ENCODE measurements at places on chromosomes 6 and 20.
A peak's percentile ranks its signal among the peaks of the same experiment; 100 is the strongest.

GRCh38 chr6:127289934-127290333 is 23.3 kb downstream of the RNF146 start:
- no peak for DNase-seq

- DNase-seq: no peak
Observed at GRCh38 chr6:149140910-149141290, 176.6 kb upstream of the TAB2 start.

- peak; percentile 17 for DNase-seq
Observed at GRCh38 chr6:167956983-167957492, 40.4 kb upstream of the KIF25 start.

DNA sequence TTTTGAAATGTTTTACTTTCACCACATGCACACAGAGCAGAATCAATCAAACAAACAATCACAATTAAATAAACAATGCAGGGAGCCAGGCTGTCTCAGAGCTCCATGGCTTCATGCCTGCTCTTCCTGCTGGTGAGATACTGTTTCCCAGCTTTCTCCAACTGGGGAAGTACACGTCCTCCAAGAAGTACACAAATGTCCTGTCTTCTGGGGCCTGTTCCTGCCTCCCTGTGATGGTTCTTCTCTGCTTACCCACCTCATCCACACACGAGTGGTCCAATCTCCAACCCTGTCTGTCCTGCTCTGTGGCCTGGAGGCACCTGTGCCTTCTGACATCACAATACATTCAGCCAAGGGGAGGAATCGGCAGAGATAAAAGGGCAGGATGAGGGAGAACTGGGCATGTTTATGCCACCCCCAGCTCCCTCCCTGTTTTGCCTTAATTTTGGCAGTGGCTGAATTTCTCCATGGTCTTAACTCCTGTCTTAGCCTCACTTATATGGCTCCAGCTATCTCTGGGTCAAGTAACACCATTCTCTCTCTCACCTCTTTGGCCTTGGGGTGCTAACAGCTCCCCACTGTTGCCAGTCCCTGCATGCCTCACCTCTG is 25.3 kb upstream of the TTPAL start:
- DNase-seq: no peak

DNA sequence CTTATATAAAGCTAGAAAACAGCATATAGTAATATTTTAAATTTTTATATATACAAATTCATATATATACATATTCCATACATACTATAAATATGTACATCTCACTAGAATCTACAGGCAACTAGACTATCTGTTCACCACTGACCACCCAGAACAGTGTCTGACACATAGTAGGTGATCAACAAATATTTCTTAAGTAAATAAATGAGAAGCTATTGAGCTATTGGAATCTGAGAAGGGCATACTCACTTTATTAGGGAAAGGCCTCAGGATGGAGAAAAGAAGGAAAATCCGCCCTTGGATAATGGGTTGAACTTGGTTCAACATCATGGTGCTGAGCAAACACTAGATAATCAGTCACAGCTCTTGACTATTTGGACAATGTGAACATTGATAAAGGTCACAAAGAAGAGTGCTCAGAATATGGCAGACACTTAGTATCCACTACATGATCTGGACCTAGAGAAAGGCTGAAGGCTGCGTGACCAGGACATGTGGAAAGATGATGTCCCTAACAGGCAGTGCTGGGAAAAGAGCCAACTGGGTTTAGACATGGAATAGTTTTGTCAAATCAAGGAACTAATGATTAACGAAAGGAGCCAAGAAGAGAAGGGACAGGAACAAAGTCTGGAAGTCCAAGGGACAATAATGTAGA is 186.1 kb downstream of the TASP1 start:
- DNase-seq: no peak

- peak; percentile 73 for DNase-seq
Observed at GRCh38 chr6:80605165-80605989, 498.9 kb downstream of the BCKDHB start.

GRCh38 chr6:113184291-113184690 is 672.9 kb upstream of the MARCKS start:
- DNase-seq: peak; percentile 92

- no peak for DNase-seq
Observed at GRCh38 chr6:161033667-161034066, 42.1 kb downstream of the MAP3K4 start.

DNA sequence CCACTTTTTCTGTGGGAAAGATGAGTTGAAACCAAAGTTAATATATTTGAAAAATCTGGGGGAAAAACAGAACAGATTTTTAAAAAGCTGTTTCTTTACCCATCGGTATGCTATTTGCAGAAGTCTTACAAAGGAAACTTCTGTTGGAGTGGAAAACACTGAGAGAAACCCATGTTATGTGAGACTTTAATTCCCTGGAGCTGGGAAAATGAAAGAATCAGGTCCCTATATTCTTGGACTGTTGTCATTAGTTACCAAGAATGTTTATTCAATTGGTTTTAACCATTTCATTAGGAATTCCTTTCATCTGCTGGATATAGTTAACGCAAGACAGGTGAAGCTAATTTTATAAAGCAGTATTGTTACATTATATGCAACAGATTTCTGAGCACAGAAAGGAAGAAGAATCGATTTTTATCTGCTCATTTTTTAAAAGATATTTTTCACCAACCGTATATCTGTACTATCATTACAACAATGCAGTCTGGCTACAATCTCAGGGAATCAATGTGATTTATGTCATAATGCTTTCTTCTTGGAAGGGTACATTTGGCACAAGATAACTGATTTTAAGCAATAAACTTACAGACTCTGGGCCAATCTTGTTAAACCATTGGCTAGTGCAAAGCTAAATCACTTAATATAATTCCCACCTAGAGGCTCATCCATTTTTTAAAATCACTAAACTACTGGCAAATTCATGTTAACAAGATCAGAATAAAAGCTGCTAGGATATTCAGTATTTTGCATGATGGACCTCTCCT is 170.0 kb downstream of the MOXD1 start:
- DNase-seq: no peak

- DNase-seq: peak; percentile 67
Observed at GRCh38 chr6:57221191-57221935, 744 bp downstream of the RAB23 start.

DNA sequence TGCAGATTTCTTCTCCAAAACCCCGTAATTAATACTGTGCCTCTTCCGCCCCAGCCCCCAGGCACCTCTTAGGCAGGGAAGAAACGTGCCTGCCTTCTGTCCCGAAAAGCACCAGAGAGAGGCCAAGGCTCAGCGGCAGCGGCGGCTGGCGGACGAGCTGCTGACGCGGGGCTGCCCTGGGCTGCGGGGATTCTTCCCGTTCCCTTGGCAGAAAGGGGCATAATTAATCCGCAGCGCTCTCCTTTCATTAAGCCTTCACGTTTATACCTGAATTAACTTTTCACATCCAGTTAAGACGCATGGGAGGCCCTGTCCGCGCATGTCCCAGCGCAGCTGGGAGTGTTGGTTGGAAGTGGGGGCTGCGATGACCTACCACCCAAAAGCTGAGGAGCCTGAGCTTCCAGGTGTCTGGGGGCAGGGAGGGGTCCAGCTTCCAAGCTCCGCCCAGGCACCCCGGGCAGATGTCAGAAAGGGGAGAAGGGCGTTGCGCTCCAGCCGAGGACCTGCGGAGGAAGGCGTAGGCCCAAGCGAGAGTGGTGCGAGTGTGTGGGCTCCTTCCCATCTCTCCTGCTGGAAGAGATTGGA is 167.4 kb upstream of the LRFN2 start:
- DNase-seq: no peak

DNA sequence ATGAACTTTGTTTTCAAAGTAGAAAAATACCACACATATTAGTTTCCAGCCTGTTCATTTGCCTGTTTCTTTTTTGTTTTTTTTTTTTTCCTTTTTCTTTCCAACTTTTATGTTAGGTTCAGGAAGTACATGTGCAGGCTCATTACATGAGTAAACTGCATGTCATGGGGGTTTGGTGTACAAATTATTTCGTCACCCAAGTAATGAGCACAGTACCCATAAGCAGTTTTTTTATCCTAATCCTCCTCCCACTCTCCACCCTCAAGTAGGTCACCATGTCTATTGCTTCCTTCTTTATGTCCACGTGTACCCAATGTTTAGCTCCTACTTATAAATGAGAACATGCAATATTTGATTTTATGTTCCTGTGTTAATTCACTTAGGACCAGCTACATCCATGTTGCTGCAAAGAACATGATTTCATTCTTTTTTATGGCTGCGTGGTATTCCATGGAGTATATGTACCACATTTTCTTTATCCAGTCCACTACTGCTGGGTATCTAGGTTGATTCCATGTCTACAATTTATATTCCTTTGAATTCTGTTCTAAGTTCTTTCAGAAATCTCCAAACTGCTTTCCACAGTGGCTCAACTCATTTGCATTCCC is 31.8 kb downstream of the SNX14 start:
- DNase-seq: peak; percentile 25

GRCh38 chr6:27765028-27765590 is 147.1 kb downstream of the OR2B2 start:
- DNase-seq: no peak

- no peak for DNase-seq
Observed at GRCh38 chr6:159378411-159379328, 209.5 kb downstream of the FNDC1 start.

DNA sequence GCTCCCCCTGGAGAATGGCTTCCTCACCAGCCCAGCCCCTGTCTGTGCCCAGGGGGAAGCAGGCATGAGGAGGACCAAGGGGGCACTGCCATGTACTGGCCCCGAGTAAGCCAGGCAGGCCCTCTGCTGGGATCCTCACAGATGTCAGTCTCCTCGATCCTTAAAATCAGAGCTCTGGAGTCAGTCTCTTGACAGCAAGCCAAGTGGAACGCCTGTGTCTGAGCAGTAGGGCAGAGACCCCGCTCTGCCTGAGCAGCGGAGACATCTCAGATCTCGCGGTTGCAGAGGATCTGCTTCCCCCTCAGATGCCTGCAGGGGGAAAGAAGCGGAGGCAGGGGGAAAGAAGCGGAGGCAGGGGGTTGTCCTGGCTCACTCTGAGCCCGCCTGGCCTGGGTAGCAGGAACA is 92.6 kb downstream of the SNX5 start:
- DNase-seq: no peak

- DNase-seq: no peak
Observed at GRCh38 chr6:117149324-117149723, 116.0 kb upstream of the VGLL2 start.

DNA sequence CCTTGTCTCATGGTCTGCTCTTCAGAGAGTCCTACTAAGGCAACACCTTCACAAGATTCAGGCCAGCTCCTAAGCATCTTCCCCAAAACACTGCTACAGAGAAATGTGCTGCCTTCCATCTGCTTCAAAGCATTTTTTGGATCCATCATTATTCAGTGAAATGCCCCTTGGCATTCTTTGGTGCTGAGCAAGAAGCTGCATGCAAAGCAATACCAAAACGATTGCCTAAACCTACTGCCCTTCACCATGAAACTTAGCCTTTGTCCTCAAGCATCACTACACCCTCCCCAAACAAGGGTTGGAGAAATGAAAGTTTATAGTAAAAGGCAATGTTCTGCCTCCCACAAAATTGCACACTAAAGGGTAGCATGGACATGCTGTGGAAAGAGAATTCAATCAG is 93.5 kb downstream of the SNAP25 start:
- DNase-seq: peak; percentile 37

DNA sequence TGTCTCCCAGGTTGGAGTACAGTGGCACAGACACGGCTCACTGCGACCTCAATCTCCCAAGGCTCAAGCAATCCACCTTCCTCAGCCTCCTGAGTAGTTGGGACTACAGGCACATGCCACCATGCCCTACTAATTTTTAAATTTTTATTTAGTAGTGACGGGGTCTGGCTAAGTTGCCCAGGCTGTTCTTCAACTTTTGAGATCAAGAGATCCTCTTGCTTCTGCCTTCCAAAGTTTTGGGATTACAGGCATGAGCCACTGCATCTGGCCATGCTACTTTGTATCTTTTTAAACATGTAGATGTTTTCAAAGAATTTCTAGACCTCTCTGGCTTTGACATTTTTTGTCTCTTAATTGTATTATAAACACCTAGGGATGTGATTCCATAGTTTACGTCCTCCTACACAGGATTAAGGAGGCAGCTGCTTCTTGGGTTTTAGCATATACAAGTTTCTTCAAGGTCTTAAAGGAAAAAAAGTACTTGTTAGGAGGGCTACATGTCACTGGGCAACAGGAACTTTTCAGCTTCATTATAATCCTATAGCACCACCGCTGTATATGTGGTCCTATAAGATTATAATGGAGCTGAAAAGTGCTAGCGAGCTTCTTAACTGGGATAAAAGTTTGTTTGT is 1.3 kb downstream of the ADAT2 start:
- DNase-seq: peak; percentile 3

- DNase-seq: no peak
Observed at GRCh38 chr6:3290931-3291211, 32.1 kb downstream of the PSMG4 start.

- DNase-seq: no peak
Observed at GRCh38 chr20:32622585-32623468, 37.7 kb upstream of the NOL4L start.

- peak; percentile 88 for DNase-seq
Observed at GRCh38 chr6:30483677-30484279, 5.5 kb upstream of the HLA-E start.
